Bone marrow (tissue), 2 donors: ENCODE measurements at places on chromosomes 16 and 17.

- no peak for DNase-seq
Measured at GRCh38 chr16:88503771-88504488, 50.9 kb downstream of the ZFPM1 start.

DNA sequence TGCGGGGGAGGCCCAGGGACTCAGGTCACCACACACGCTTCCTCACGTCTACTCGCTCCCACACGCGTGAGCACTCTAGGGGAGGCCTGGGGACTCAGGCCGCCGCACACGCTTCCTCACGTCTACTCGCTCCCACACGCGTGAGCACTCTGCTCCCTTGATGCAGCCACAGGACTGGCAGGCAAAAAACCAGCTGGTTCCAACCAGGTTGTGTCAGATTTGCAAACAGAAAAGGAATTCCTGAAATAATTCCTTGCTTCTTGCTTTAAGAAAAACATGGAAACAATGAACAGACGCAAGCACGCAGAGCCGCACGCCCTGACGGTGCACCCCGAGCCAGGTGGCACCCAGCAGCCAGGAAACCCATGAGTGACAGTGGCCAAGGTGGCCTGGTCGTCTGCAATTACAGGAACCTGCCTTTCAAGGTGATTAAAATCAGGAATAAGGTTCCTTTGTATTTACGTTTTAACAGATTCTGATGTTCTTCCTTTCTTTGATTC, 37.9 kb downstream of the LMF1 start:
- no peak for DNase-seq

GRCh38 chr16:49419006-49419405, 45.4 kb downstream of the C16orf78 start:
- no peak for DNase-seq

DNA sequence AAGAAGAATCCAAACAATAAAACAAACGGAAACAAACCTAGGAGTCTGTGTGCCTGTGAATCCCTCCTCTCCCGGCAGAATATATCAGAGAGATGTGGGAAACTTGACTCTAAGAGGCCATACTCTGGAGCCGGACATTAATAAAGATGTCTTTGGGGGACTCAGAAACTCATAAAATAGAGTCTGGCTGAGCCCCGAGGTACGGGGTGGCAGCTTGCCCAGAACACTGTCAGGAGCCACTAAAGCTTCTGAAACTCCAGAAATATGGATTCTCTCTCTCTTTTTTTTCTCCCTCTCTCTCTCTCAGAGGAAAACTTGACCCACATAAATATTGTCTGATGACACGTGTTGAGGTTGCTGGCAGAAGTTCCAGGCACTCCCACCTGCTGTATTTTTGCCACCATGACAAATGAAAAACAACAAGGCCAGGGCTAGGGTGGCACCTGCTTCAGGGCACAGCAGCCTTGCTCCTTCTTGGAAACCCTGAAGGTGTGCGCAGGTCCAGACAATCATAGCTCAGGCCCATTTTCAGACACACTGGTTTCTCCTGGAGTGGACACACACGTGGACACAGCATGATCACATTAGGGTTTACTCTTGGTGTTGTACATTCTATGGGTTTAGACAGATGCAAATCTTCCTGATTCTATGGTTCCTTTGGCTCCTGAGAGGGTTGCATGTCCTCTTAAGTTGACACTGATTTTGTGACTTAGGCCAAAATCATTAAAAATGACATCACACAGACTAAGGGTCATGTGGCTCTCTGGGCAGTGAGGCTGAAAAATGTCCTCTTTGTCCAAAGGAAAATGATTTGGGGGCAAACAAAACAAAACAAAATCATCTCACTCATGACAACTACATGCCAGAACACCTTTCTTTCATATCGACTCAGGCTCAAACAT, 282.6 kb upstream of the IRX3 start:
- no peak for DNase-seq

GRCh38 chr17:30225112-30225511, 10.4 kb downstream of the SLC6A4 start:
- no peak for DNase-seq

GRCh38 chr17:83076938-83077337, 2.5 kb upstream of the METRNL start:
- DNase-seq, result no peak

DNA sequence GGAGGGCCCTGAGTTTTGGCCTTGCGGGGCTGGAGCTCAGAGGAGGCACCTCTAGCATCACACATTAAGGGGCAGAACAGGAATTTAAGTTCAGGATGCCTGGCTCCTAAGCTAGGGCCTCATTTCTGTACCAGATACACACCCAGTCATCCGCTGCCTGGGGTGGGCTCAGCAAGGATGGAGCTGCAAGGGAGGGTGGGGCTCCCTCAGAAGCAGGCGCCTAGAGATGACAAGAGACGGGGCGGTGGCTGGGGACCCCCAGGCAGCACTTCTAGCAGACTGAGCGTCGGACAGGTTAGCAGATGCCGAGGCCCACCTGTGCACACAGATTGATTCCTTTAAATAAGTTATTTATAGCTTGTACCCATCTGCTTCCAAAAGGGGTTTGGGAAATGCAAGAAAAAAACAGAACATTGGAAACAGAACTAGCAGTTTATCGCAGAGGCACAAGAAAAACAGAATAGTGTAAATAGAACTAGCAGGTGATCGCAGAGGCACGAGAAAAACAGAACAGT, 47.6 kb upstream of the CBFA2T3 start:
- DNase-seq, result no peak

GRCh38 chr17:68612923-68613292, 11.7 kb upstream of the FAM20A start:
- no peak for DNase-seq
